ENCODE measurements at places on chromosomes 3 and 15. TPM values are rescaled to one million over a fixed set of nuclear protein-coding genes. Genes with fewer than 3 reads are reported as not detected.

DNA sequence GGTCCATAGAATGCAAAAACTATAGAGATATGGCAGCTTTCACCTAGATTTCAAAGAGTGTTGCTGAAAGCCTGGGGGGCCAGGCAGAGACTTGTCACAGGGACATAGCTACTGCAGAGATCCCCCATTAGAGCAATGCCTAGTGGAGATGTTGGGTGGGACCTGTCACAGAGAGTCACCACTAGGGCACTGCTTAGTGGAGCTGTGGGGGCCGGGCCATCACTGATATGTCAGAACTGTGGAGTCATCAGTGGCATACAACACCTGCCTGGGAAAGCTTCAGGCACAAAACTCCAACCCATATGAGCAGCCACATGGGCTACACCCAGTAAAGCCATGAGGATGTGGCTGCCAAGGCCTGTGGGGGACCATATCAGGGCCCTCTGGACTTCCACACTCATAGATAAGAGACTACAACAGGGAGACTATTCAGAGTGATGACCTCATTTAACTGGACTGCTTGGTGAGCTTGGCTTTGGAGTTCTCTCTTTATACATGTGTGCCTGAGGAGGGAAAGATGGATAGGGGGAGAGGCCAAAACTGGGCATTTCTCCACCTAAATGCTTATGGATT is 176.3 kb downstream of the ZNF621 start:
- no peak for DNase-seq
- H3K4me1 ChIP-seq = no peaks in the 10 kb centered on the region
- no peaks in the 10 kb centered on the region for H3K27me3 ChIP-seq
- no peaks in the 10 kb centered on the region for H3K36me3 ChIP-seq

DNA sequence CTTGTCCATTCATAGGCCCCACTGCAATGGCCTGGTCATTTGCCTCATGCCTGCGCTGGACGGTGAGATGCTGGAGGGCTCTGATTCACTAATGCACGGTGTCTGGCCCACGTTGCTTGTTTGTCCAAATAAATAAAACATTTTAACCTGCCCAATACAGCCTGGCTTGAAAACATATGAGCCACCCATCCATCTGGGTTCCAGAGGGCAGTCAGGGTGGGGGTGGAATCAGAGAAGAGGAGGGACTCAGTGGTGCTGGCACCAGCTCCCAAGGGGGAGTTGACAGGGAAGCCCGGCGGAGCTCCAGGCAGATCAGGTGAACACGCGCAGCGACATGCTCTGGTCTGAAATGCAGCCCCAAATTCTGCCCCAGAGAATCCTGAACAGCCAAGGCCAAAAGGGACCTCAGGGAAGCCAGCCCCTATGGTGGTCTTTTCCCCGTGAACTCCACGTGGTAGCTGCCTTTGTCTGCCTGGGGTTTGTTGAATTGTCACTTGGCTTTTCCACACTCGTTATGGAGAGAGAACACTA is 265.2 kb downstream of the UACA start:
- peak overlapping the region; percentile 92 for H3K27ac ChIP-seq
- DNase-seq = no peak
- H3K4me1 ChIP-seq = peaks cover 69% of the 10 kb centered on the region
- H3K4me3 ChIP-seq = no peak overlapping the region

GRCh38 chr3:154139996-154140436 is 18.8 kb downstream of the ARHGEF26 start:
- no peak for DNase-seq
- no peaks in the 10 kb centered on the region for H3K36me3 ChIP-seq
- no peak overlapping the region for H3K4me3 ChIP-seq

- no peak overlapping the region for H3K27ac ChIP-seq
- no peaks in the 10 kb centered on the region for H3K27me3 ChIP-seq
- no peaks in the 10 kb centered on the region for H3K36me3 ChIP-seq
- no peak overlapping the region for H3K4me3 ChIP-seq
- DNase-seq = no peak
- H3K4me1 ChIP-seq = no peaks in the 10 kb centered on the region
Measured at GRCh38 chr3:133381346-133382109, 18.3 kb upstream of the BFSP2 start.

GRCh38 chr3:170322566-170323269 is 34.8 kb upstream of the SKIL start:
- no peaks in the 10 kb centered on the region for H3K36me3 ChIP-seq
- peak overlapping the region; percentile 44 for H3K27ac ChIP-seq

POLQ gene
- total RNA-seq = 11.9 TPM

KLF15 gene
- total RNA-seq = 0.10 TPM

GRCh38 chr3:2360815-2361214 is 262.1 kb downstream of the CNTN4 start:
- no peaks in the 10 kb centered on the region for H3K4me1 ChIP-seq
- no peak for DNase-seq
- H3K4me3 ChIP-seq = no peak overlapping the region
- no peaks in the 10 kb centered on the region for H3K36me3 ChIP-seq
- no peaks in the 10 kb centered on the region for H3K27me3 ChIP-seq
- no peak overlapping the region for H3K27ac ChIP-seq

A4GNT gene
- total RNA-seq = not detected

TMEM108 gene
- total RNA-seq = 0.41 TPM

DNA sequence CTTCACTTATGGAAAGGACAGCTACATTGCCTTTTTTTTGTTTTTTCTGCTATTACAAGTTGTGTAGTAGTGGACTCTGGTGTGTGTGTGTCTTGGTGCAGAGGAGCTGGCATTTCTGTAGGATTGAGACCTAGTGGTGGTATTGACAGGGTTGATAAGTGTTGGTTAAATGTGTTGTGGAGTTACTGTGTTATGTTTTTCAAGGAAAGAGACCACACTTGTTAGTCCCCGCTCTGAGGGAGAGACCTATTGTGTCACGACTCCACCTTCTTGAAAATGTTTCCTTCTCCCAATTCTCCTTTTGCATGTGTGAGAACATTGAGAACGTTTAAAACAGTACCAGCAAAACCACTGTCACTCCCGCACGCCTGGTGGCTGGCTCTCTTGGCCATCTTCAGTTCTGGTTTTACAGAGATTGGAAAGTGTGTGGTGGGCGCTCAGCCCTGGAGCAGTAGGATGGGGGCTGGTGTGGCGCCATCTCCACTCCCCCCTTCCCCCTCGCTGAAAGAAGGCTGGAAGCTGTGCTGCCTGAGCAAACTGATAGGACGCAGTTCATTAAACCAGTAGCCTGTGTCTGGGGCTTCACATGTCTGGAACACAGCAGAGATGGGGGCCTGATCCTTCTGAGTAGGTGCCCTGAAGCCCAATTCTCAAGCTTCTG is 5.5 kb downstream of the KLF13 start:
- no peaks in the 10 kb centered on the region for H3K36me3 ChIP-seq
- H3K27me3 ChIP-seq = no peaks in the 10 kb centered on the region
- no peak overlapping the region for H3K27ac ChIP-seq
- H3K4me1 ChIP-seq = peaks cover 27% of the 10 kb centered on the region
- no peak overlapping the region for H3K4me3 ChIP-seq

DNA sequence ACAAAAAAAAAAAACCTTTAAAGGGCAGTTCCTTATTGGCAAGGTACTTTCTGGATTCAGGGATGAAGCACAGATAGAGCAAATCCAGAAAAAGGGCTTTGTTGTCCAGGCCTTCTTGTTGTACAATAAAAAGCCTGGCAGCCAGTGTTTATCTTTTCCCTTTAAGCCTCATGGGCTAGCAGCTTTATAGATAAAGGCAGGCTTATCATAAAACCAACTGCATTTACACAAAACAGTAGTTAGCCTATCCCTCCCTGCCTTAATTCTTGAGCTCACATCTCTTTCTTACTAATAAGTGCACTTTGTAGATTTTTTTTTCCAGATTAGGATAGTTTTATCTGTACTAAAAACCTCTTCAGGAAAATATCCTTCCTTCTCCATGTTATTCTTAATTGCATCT is 662.8 kb upstream of the CCDC54 start:
- no peaks in the 10 kb centered on the region for H3K4me1 ChIP-seq
- H3K4me3 ChIP-seq = no peak overlapping the region
- no peak for DNase-seq
- H3K27me3 ChIP-seq = no peaks in the 10 kb centered on the region
- H3K36me3 ChIP-seq = no peaks in the 10 kb centered on the region

GRCh38 chr3:171770689-171771620 is 39.3 kb downstream of the PLD1 start:
- no peak overlapping the region for H3K4me3 ChIP-seq
- no peaks in the 10 kb centered on the region for H3K27me3 ChIP-seq
- no peaks in the 10 kb centered on the region for H3K36me3 ChIP-seq
- peaks cover 26% of the 10 kb centered on the region for H3K4me1 ChIP-seq
- H3K27ac ChIP-seq = peak overlapping the region; percentile 51

DNA sequence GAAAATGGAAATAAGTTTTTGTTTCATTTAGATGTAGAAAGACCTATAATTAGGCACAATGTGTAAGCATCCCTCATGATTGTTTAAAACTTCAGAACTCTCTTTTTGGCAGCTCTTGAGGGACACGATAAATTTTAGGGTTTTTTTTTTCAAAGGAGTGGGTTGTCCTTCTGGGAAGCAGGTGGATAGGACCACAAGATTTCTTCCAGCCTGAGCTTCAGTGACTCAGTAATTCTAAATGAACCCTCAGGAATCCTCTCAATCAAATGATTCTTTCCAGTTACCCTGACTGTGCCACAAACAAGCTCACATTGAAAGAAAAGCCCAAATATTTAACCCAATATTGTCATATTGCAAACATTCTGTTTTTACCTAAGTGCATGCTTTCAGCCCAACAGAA is 45.1 kb downstream of the COL8A1 start:
- no peak overlapping the region for H3K27ac ChIP-seq
- no peaks in the 10 kb centered on the region for H3K36me3 ChIP-seq
- H3K4me1 ChIP-seq = no peaks in the 10 kb centered on the region
- DNase-seq = no peak
- no peak overlapping the region for H3K4me3 ChIP-seq

WDR73 gene
- 39.0 TPM for total RNA-seq

RBP2 gene
- total RNA-seq = not detected

DNA sequence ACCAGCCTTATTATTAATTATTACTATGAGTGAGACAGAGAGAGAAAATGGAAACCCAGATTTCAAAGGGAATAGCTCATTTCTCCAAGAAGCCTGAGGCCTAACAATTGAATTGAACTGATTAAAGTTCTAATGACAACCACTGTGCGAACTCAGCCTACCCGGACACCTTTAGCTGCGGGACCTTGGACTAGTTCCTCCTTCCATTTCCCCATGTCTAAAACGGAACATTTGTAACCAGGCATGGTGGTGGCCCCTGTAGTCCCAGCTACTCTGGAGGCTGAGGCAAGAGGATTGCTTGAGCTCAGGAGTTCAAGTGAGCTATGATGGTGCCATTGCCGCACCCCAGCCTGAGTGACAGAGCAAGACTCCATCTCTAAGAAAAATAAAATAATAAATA is 16.4 kb upstream of the RTP2 start:
- H3K27ac ChIP-seq = no peak overlapping the region
- no peaks in the 10 kb centered on the region for H3K4me1 ChIP-seq
- peaks cover 6% of the 10 kb centered on the region for H3K36me3 ChIP-seq

DNA sequence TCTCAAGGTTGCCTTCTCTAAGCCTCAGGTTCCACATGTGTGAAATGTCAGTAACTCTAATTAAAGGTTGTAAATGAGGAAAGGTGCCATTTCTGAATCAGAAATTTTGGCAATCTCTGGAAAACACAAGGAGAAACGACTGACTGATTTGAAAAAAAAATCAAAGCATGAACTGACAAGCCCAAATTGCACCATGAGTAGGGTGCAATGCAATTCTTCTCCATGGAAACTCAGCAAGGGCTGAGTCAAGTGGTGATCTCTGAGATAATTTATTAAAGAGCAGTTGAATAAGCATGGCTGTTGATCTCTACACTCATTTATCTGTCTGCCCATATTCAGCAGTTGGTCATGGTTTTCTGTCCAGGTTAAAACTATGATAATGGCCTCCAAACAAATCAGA is 201.6 kb upstream of the CMC1 start:
- no peaks in the 10 kb centered on the region for H3K4me1 ChIP-seq
- H3K4me3 ChIP-seq = no peak overlapping the region
- DNase-seq = no peak
- no peak overlapping the region for H3K27ac ChIP-seq

DNA sequence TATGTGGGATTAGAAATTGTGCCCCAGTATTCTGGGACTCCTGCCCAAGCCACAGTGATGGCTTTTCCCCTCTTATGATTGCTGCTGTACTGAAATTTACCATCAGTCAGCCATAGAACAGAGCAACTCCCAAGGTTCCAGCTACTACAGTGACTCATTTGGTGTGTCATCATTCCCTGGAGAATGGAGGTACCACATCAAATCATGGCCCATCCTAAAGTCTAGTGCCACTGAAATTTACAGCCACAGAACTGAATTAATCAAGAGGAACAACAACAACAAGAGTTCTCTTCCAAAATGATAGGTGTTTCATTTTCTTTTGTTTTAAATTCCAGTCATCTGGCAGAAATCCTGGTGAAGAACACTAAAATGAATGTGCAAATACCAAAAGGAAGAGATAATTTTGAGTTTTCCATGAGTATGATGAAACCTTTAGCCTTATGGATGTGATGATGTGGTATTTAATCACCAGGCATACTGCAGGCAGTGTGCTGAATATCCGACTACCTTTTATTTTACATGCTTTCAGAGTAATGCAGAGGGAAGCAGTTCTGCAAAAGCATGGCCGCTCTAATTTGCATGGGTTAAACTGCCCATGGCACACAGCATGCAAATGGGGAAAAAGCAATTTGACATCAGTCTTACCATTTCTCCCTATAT is 75.6 kb upstream of the SLC2A2 start:
- no peak for DNase-seq
- no peak overlapping the region for H3K4me3 ChIP-seq
- H3K36me3 ChIP-seq = no peaks in the 10 kb centered on the region
- no peaks in the 10 kb centered on the region for H3K4me1 ChIP-seq
- no peak overlapping the region for H3K27ac ChIP-seq
- no peaks in the 10 kb centered on the region for H3K27me3 ChIP-seq

DNA sequence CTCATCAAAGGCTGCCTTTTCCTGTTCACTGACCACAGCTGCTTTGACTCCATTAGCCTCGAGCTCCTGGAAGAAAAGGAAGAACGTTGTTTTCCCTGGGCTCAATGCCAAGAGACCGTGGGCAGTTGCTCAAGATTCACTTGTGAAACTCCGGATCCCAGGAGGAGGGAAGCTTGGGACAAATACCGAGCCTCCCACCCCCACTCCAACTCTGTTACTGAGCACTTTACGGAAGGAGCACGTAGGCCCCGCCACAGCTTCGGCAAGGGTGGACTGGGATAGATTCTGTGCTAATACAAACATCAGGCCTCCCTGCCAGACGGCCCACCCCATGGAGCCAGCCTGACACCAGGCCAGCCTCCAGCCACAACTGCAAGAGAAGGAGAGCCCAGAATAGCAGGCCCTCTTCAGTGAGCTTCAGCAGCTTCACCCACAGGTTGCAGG is 10.8 kb upstream of the FANCD2 start:
- H3K27me3 ChIP-seq = no peaks in the 10 kb centered on the region
- peaks cover 7% of the 10 kb centered on the region for H3K4me1 ChIP-seq
- H3K4me3 ChIP-seq = no peak overlapping the region
- no peak for DNase-seq

- no peak overlapping the region for H3K27ac ChIP-seq
- no peak overlapping the region for H3K4me3 ChIP-seq
- peaks cover 5% of the 10 kb centered on the region for H3K27me3 ChIP-seq
- DNase-seq = no peak
- no peaks in the 10 kb centered on the region for H3K36me3 ChIP-seq
- H3K4me1 ChIP-seq = no peaks in the 10 kb centered on the region
Measured at GRCh38 chr3:178480795-178481194, 55.4 kb upstream of the KCNMB2 start.

All from Panc1 (cell line).